Activated T-helper 2 cell treated with anti-CD3 and anti-CD28 coated beads, Interferon-gamma antibody, Interleukin-2, Interleukin-4, amounts not matched to agents 10 μg/mL and 5 μg/mL and 100 μg/mL, durations not matched to agents 14 hours and 24 hours and 36 hours (primary cell): ENCODE measurements at places on chromosomes 2 and 18.
A peak's percentile ranks its signal among the peaks of the same experiment; 100 is the strongest.

DNA sequence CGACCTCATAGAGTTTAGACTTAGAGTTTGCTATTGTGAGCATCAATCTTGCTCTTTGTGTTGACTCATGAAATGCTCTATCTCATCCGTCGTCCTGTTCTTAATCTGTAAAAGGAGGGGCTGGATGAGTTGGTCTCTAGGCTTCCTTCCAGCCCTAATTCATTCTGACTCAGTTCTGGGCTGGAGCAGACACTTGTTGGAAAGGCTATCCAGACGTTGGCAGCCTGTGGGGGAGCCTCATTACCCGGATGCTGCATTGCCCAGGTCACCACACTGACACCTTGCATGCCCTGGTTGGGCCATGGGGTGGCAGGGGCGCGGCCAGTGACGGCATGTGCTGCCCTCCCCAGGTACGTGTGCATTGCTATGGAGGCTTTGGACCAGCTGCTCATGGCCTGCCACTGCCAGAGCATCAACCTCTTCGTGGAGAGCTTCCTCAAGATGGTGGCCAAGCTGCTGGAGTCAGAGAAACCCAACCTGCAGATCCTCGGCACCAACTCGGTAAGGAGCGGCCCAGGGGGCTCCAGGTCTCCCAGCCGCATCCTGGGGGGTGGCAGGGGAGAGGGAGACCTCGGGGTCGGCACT, 61.5 kb downstream of the EFR3B start:
- no peak for DNase-seq

DNA sequence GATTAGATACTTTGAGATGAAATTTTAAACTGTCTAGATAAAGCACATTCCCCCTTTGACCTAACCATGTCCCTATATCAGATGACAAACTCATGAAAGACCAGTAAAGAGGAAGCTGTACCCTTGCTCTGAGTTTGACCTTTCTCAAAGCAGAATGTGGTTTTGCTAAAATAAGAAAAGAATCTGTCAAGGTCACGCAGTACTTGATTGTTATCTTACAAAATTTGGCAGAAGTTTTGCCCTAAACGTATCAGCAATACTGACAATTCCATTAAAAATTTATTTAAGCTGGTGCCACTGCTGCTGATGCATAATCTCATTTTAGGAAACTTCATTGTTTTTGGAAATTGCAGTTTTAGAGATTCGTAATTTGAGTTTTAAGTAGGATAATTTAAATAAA, 31.2 kb upstream of the GALM start:
- DNase-seq = no peak

- no peak for DNase-seq
Measured at GRCh38 chr2:173126819-173127218, 51.2 kb downstream of the MAP3K20 start.

- no peak for DNase-seq
Measured at GRCh38 chr2:217163987-217164386, 304.1 kb upstream of the TNP1 start.

GRCh38 chr2:8821276-8822217, 15.9 kb downstream of the KIDINS220 start:
- no peak for DNase-seq

GRCh38 chr2:112634153-112634873, 11.4 kb upstream of the SLC20A1 start:
- DNase-seq = no peak

- no peak for DNase-seq
Measured at GRCh38 chr18:43970656-43971055, 693.4 kb upstream of the SYT4 start.

DNA sequence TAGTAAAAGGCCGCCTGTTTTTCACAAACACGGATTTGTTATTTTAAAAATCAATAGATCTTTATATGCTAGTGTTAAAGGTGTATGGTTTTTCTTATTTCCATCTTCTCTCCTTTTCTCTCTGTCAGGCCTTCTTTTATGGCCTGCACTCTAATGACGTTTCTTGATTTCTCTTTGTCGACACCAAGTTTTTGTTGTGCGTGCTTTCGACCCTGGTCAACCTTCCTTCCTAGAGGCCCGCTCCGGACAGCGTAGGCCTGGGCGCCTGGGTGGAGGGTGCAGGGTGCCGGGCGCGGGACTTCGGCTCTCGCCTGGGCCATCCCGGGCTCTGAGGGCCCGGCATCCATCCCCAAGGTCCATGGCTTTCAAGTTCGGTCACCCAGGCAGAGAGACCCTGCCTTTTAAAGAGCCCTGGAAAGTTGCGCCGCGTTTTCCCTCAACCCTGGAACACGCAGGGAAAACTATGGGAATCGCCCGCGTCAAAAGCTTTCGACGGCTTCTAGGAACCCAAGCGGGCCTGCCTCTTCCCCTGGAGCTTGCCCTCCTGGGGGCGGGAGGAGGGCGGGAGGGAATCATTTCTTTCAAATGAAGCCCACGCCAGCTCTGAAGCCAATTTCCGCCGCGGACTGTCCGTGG, 4.1 kb upstream of the SATB2 start:
- DNase-seq = no peak

GRCh38 chr2:23585273-23586170, 200.5 kb downstream of the KLHL29 start:
- DNase-seq = no peak

GRCh38 chr2:62194558-62195420, 1.1 kb upstream of the B3GNT2 start:
- DNase-seq = no peak

DNA sequence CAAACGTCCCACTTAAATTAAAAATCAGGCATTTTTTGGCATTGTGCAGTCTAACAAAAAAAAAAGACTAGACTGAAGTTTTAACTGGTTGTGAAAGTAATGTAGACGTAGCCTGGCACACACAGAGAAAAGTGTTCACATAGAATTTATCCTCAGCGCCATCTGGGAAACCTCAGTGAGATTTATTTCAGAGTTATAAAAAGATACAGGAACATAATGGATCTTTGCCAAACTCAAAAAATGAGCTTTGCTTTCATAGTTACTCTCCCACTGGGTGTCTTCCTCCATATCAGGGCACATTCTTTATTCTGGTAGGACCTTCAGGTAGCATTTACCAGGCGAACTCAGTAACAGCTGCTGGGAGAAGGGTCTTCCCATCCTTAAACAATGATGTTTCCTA, 532.4 kb upstream of the SALL3 start:
- no peak for DNase-seq

DNA sequence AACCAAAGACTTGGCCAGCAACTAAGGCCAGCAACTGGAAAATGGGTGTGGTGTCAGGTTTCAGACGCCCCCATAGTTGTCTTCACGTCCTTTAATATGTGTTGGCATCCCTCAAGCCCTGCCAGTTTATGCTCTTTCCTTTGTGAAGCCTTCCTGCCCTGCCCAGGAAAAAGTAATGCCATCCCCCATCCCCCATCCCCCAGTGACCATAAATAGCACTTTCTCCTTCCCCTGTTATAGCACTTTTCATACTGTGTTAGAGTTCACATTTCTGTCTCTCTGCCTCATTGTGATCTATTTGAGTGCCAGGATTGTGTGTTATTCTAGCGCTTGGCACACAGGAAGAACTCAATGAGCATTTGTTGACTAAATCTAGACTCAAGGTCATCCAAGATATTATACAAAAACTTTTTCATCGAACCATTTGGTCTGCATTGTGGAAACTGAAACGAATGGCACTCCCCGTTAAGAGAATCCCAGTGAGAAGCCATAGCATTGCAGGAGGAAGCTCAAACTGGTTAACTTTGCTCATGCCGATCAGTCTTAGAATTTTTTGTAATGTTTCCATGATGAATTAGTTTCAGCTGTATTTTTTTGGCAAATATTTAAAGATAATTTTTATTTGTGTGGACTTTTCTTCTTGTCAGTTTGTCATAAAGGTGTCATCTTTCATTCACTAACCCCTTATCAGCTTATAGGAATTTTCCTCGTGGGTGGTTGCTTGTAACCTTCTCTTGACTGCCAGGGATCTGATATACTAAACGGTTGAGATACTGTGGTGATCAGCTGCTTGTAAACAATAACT, 15.7 kb downstream of the CRIM1 start:
- DNase-seq = no peak

DNA sequence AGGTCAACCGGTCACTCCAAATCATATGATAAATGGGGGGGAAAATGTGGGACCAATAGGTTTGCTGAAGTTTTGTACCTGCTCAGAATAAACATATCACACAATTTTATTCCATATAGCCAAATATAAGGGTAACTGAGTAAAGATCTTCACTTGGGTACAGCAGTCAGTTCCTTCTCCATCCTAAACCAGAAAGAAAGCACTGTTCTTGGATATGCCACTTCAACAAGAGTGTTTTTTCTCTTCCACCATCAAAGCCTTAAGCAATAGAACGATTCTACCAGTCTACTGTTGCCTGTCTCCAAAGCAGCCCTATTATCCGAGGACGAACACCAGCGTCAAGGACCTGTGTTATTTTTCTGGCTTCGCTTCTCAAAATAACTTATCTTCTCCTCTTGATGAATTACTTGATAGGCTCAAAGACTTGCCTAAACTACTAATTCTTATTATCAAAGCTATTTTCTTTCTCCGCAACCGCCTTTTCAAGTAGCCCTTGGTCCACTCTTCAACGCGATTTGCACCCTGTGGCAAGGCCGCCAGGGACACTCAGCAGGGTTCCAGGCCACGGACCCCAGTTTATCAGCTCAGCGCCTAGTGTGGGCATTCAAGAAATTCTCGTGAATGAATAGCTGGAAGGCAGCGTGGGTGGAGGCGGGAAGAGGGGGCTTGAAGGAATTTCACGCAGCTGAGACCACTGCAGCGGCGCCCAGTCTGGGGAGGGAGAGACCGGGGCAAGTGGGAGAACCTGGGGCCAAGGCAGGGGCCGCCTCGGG, 646 bp downstream of the ALS2 start:
- no peak for DNase-seq

DNA sequence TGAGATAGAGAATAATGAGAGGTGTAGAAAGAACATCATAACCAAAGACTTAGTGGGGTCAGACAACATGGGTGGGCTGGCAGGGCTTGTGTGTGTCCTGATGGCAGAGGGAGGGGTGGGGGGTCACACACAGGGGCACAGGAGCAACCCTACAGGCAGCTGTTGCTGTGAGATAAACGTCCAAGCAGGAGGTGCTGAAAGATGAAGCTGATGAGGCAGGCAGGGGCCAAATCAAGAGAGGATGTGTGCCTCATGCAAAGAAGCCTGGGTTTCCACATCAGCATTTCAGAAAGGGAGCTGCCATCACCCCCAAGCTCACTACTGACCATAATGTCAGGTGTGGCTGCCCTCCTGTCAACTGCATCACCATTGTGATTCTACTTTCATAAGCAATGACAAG, 16.0 kb upstream of the SKA1 start:
- no peak for DNase-seq

DNA sequence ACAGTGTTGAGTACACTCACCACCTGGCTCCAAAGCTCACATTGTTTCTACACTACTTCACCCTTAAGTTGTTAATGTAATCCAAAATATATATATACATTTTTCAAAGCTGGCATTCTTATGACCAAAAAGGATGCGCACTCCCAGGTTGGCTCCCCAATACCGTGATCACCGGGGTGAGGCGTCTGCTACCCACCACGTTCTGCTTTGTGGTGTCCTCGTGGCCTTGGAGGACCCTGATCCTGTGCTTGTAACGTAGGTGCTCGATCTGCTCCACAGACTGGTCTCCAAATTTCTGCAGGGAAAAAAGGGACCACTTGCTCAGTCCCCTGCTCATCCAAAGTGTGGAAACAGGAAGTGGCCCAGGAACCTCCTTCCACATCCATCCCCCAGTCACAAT, 25.8 kb downstream of the RPL31 start:
- DNase-seq = no peak

DNA sequence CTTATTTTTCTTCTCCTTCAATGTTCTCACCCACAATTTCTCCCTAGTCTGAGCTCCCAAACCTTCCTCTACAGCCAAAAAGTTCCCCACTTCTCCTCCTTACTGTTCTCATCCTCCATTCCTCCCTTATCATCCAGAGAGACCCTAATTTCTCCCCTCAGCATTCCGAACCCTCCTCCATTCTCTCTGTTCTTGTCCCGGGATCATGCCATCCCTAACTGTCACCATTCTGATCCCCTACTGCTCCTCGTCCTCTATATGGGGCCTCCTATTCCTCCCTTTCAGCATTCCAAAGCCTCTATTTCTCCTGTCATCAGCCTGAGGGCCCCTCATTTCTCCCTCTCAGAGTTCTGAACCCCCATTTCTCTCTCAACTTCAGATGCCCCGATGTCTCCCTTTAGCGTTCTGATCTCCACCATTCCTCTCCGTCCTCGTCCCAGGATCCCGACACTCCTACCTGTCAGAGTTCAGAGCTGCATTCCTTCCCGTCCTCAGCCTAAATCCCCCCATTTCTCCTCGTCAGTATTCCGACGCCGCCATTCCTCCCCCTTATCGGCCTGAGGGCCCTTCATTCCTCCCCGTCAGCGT, 522 bp downstream of the MBD1 start:
- DNase-seq = no peak

DNA sequence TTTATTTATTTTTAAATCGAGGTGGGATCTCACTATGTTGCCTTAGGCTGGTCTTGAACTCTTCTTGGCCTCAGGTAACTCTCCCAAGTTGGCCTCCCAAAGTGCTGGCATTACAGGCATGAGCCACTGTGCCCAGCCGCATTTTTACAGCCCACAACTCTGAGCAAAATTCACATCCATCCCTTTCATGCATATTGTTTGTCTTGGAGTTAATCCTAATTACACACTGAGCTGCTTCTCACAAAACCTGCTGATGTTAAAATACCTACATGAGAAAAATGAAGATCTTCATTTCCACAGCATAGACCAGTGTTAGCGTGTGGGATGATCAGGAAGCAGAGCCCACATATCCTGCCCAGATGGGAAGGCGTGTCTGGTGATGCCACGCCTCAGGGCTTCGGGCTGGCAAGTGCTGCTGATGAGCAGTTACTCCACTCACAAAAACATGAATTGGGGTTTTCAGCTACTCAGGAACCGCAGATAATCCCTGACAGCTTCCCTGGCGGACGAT, 14.6 kb downstream of the ITGB1BP1 start:
- no peak for DNase-seq

DNA sequence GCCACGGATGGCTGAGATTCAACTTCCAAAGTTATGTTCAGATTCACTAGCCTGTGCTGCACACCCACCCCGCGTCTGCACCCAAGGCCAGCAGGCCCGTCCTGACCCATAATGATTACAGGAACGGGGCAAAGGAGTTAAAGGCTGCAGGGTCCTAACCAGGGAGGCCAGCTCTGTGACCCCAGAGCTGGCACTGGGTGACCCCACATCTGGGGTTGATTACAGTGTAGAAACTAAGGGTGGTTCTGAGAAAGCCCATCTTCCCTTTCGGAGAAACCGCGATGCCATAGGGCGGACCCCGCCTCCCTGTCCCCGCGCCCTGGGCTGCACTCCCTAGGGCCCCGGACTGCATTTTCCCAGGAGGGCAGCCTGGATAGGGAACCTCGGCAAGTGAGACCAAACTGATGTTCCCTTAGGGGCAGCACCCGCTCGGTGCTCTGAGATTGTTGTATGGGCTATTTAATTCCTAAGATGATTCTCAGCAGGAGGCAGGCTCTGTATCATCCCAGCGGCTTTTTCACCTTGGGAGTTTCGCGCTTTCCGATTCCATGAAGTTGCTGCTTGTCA, 2.2 kb upstream of the GPR148 start:
- DNase-seq = no peak

GRCh38 chr2:119476301-119477112, 44.9 kb downstream of the TMEM37 start:
- peak; percentile 22 for DNase-seq
